ENCODE measurements at places on chromosomes 12 and 14. TPM values are rescaled to one million over a fixed set of nuclear protein-coding genes. Genes with fewer than 3 reads are reported as not detected.

- H3K4me3 ChIP-seq, result no peak overlapping the region
- H3K36me3 ChIP-seq, result peaks cover 6% of the 10 kb centered on the region
- H3K27ac ChIP-seq, result no peak overlapping the region
- no peaks in the 10 kb centered on the region for H3K27me3 ChIP-seq
- DNase-seq, result no peak
- H3K4me1 ChIP-seq, result no peaks in the 10 kb centered on the region
Observed at GRCh38 chr12:40615590-40615989, 76.6 kb upstream of the CNTN1 start.

Gene PLEKHG7
- total RNA-seq, result not detected

Gene DNAH10
- 0.29 TPM for total RNA-seq

Gene CMA1
- total RNA-seq, result not detected

GRCh38 chr12:63354969-63355368, 204.0 kb upstream of the AVPR1A start:
- H3K27me3 ChIP-seq, result no peaks in the 10 kb centered on the region
- no peaks in the 10 kb centered on the region for H3K4me1 ChIP-seq
- no peaks in the 10 kb centered on the region for H3K36me3 ChIP-seq
- H3K27ac ChIP-seq, result no peak overlapping the region
- no peak for DNase-seq

- peaks cover 36% of the 10 kb centered on the region for H3K27me3 ChIP-seq
- no peaks in the 10 kb centered on the region for H3K4me1 ChIP-seq
Observed at GRCh38 chr14:101402936-101403660, 158.2 kb upstream of the DIO3 start.

Gene VDR
- total RNA-seq, result 23.0 TPM

Gene MUCL1
- 11.3 TPM for total RNA-seq

Gene TAC3
- not detected for total RNA-seq

Gene SCAF11
- 117 TPM for total RNA-seq

GRCh38 chr12:121651320-121651719, 18.1 kb downstream of the MORN3 start:
- H3K36me3 ChIP-seq, result no peaks in the 10 kb centered on the region
- no peak for DNase-seq
- H3K27me3 ChIP-seq, result no peaks in the 10 kb centered on the region
- H3K4me1 ChIP-seq, result peaks cover 22% of the 10 kb centered on the region
- H3K4me3 ChIP-seq, result no peak overlapping the region
- H3K27ac ChIP-seq, result no peak overlapping the region

GRCh38 chr12:124570810-124571209, 3.4 kb upstream of the NCOR2 start:
- H3K4me1 ChIP-seq, result no peaks in the 10 kb centered on the region
- no peak overlapping the region for H3K27ac ChIP-seq
- H3K36me3 ChIP-seq, result no peaks in the 10 kb centered on the region
- H3K27me3 ChIP-seq, result no peaks in the 10 kb centered on the region
- no peak for DNase-seq

Gene KLRG1
- total RNA-seq, result 23.2 TPM

All from natural killer cell treated with Interleukin-12 subunit alpha and Interleukin-12 subunit beta and Interleukin-15 and Interleukin-18, amount 100 ng/mL, for 72 hours (primary cell).